NCI-H2029 (cell line): ENCODE measurements at places on chromosomes 3 and 15.

- DNase-seq, result peak; percentile 68
Observed at GRCh38 chr15:101499863-101500713, 10.6 kb upstream of the PCSK6 start.

GRCh38 chr3:31748281-31748932, 215.7 kb downstream of the STT3B start:
- DNase-seq, result no peak

- DNase-seq, result peak; percentile 77
Observed at GRCh38 chr15:74373731-74374647, 6.5 kb upstream of the CYP11A1 start.

DNA sequence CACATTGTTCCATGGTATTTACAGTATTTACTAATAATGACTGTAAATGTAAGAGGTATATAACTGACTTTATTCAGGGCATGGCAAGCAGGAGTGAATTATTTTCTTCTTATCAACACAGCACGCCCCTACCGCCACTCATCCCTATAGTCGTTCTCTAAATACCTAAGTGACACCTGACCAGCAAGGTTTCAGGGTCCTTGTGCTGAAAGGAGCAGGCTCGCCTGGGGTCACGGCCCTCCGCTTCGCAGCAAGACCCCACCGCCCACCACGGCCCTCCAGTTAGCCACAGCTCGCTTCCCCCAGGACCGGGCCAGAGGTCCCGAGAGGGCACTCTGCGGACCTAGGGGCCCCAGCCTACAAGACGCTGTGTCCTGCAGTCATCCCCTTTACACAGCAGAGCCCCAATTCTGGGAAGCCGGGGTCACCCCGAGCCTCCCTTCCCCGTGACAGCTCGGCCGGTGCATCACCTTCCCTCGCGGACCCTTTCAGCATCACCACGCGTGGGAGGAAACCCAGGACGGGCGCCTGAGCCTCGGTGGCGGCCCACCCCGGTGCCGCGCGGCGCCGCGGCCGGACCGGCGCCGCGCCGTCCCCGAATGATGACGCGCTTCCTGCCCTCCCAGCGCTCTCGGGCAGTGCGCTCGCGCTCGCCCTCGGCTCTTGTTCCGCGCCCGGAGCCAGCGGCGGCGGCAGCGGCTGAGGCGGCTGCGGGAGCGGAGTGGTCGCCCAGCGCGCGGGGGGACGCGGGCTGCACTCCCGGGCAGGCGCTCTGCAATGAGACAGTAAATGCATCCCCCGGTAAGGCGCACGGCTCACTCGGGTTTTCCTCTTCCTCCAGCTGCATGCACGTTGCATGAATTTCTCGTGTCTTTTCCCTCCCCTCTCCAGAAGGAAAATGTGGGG, 225.1 kb upstream of the C2CD4B start:
- DNase-seq, result peak; percentile 29

GRCh38 chr3:193031911-193032310, 114.3 kb upstream of the MB21D2 start:
- no peak for DNase-seq

DNA sequence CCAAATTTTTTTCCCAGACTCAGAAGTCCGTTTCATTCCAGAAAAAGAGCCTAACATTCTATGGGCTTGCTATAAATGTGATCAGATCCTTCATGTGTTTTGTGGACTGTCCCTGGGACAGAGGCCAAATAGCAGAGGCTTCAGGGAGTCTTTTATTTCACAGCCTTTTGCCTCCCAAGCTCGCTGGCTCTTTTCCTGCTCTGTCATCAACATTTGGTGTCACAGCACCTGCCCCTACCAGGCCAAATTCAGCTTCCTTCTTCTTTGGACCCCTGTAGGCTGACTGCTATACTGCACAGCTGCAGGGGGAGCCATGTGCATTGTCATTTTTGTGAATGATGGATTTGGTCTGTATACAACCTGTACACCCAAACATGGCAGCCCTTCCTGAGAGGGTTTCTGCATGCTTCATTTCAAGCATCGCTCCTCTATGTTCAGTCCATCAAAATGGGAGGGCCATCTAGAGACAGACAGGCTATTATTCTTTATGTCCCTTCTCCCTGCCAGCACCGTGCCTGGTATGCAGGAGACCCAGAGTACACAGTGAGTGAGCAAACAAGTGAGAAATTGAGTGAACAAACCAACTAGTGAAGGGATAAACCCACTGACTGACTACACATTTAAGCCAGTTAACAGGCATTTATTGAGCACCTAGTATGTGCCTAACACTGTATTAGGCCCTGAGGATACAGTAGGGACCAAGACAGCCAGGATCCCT, 17.9 kb upstream of the RPP14 start:
- DNase-seq, result no peak
